Lung microvascular endothelial cell (primary cell): ENCODE measurements at places on chromosomes 11 and 22.

DNA sequence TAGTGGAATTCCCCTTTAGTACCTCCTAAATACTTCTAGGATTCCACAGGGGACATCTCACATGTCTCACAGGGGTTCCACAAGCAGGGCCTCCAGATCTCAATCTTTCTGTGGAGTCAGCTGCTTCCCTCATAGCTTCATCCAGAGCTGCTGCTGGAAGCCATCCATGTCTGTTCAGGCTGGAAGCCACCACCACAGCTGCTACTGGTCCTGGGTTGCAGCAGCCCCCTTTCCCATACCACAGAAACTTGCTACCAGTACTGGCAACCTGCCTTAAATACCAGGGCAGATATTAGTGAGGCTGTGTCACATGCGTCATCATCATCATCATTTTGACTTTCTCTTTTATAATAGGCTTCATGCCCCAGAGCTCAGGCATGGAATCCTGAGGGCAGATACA is 242.7 kb upstream of the NCAM1 start:
- no peak for DNase-seq

DNA sequence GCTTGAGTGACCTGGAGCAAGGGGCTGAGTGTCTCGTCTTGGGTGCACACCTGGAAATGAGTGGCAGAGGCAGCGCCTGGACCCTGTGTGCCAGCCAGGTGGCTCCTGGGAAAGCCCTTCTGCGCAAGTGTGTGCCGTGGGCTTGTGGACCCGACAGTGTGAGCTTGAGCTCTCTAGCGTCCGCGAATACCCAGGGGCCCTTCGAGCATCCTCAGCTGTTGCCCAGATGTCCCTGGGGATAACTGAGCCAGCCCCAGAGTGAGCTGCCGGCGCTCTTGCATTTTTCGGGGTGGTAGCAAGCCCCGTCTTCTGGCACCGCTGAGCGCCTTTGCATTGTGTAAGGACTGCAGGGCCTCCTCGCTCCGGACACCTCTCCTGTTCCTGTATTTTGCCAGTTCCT is 399.2 kb downstream of the TBC1D22A start:
- DNase-seq = no peak

DNA sequence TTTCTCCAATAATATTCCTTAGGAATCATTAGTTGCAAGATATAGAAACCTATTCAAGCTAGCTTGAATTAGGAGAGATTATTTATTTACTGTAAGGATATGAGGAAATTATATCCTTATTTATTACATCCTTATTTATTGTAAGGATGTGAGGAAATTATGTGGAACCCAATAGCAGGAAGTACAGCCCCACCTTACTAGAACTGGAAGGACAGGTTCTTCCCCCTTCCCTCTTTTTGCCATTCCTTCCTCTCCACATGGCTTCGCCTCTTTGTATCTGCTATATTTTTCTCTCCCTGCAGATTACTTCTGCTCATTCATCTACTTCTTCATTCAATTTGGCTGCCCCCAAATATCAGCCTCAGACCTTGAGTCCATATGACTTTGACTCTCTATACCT is 49.5 kb upstream of the B3GNT6 start:
- no peak for DNase-seq

DNA sequence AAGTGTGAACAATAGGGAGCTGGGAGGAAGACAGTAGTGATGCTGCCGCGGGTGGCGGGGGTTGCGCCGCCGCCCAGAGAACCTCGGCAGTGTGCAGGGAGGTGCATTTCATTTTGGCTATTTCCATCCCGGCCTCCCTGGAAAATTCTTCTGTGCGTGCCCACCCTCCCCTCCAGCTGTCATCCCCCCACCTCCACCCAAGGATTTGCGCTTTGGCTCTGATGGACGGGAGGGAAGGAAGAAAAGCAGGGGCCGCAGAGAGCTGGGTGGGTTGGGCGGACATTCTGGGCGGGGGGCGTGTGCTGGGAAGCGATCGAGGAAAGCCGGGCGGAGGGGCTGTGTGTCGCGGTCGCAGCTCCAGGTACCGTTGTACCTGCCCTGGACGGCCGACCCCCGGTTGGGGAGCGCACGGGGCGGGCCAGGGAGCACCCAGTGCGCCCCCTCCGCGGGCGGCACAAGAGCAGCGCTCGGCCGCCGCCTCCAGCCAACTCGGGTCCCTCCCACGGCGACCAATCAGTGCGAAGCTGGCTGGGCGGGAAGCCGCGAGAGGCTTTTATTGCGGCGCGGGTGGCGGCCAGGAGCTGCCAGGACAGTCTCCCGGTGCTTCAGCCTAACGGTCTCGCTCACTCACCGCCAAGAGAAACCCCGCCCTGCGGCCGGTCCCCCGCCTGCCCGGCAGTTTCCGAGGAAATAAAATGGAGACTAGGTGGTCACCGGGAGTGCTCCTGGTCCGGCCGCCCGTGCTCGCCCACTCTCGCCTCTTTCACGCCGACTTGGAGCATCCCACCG is 1.6 kb downstream of the NCAM1 start:
- no peak for DNase-seq

GRCh38 chr11:73315293-73316020 is 7.4 kb downstream of the ARHGEF17 start:
- DNase-seq = no peak

- DNase-seq = peak; percentile 53
Observed at GRCh38 chr22:23237201-23237798, 57.0 kb downstream of the BCR start.

DNA sequence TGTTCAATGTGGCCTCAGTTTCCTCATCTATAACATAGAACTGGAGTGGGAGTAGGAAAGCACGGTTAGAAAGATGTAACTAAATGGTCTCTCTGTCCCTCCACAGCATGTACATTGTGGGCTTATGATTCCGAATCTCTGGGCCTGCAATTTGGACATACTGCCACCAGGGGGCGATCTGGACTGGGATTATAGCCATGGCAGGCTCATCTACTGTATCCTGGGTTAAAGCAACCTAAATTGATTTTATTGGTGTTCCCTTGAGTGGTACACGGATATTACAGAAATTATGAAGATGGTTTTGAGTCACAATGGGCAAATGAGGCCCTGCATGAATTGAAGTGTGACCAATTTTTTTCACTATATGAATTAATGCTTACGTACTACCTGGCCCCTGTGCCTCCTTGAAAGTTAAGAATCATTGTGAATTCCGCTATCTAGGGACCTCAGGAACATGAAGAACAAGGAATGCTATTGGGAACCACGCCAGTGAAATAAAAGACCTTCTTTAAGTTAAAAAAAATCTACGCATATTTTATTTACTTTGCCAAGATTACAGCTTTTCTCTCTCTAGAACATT is 32.9 kb downstream of the TST start:
- peak; percentile 16 for DNase-seq

- DNase-seq = peak; percentile 27
Observed at GRCh38 chr11:128496249-128496648, 91.1 kb downstream of the ETS1 start.

DNA sequence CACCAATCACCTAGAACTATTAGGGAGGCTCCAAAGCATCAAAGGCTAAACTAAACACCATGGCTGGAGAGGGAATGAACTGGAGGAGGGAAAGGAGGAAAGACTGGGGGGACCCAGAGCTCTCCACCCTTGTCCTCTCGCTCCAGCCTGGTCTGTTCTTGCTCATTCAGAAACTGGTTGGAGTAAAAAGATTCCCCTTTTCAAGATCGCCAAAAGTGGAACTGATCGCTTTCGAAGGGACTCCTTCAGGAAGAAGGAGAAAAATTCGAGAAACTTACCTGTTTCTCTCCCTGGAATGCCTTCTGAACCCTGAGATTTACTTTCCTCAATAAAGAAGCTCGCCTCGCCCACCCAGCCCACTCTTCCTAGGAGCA is 46.9 kb downstream of the OR4D9 start:
- DNase-seq = no peak
